GM10248 (cell line): ENCODE measurements at places on chromosomes 13 and 19.

GRCh38 chr13:67651908-67652465 lies 421.9 kb upstream of the PCDH9 start:
- DNase-seq, result no peak

GRCh38 chr13:20230913-20231838 lies 943 bp downstream of the GJB6 start:
- no peak for DNase-seq

- DNase-seq, result no peak
Measured at GRCh38 chr19:406135-406781, 2.7 kb downstream of the C2CD4C start.

- no peak for DNase-seq
Measured at GRCh38 chr13:103325672-103326071, 259.5 kb upstream of the SLC10A2 start.

DNA sequence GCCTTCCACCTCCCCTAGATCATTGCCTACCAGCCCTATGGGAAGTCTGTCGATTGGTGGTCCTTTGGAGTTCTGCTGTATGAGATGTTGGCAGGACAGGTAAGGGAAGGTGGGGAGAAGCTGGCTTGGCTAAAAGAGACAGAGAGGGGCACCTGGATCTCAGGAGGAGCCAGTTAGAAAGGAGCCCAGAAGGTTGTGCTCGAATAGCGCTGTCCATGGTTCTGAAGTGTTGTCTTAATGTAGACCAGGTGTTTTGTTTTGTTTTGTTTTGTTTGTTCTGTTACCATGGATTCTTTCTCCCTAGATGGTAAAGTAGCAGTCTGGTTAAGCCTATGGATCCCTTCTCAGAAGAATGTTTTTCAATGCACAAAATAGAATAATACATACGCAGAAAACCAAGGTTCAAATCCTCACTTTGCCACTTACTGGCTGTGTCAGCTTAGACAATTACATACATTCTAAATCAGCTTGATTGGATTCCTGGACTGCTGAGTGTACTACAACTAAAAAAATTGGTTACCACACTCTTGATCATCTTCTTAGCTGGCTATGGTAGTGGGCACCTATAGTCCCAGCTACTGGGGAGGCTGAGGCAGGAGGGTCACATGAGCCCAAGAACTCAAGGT lies 5.9 kb upstream of the CACNG7 start:
- DNase-seq, result no peak

GRCh38 chr19:577439-578392 lies 5.3 kb downstream of the BSG start:
- DNase-seq, result no peak

DNA sequence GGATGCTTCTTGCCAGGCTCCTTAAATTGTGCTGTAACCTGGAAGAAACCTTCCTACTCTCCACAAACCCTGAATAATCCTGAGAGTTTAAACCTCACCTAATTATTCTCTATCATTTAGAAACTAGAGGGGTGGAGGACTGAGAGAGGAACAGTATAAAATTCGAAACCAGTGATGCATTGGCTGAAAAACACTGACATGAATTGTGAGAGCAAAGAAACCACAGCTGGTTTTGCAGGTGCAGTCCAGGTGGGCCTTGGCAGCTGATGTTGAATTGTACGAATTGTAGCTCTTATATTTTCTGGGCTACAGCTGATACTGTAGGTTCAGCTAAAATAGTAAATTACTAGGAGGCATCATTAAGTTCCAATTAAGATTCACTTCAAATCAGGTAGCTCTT lies 227.0 kb upstream of the SLITRK5 start:
- no peak for DNase-seq

- DNase-seq, result no peak
Measured at GRCh38 chr19:30968210-30968609, 381.0 kb downstream of the TSHZ3 start.

GRCh38 chr19:57334191-57334590 lies 13.9 kb downstream of the ZNF543 start:
- DNase-seq, result no peak

DNA sequence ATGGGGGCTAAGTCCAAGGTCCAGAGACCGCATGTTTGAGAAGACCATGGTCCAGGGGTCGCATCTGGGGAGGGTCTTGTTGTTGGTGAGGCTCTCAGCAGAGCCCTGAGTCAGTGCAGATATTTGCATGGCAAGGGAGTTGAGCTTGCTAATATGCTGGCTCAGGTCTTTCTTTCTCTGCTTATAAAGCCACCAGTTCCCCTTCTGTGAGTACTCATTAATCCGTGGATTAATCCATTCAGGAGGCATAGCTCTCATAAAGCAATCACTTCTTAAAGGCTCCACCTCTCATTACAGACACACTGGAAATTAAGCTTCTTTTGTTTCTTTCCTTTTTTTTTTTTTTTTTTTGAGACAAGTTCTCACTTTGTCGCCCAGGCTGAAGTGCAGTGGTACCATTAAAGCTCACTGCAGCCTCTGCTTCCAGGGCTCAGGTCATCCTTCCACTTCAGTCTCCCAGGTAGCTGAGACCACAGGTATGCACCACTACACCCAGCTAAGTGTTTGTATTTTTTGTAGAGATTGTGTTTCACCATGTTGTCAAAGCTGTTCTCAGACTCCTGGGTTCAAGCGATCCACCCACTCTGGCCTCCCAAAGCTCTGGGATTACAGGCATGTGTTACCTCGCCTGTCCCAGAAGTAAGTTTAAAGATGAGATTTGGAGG lies 216.4 kb downstream of the SLITRK5 start:
- no peak for DNase-seq

DNA sequence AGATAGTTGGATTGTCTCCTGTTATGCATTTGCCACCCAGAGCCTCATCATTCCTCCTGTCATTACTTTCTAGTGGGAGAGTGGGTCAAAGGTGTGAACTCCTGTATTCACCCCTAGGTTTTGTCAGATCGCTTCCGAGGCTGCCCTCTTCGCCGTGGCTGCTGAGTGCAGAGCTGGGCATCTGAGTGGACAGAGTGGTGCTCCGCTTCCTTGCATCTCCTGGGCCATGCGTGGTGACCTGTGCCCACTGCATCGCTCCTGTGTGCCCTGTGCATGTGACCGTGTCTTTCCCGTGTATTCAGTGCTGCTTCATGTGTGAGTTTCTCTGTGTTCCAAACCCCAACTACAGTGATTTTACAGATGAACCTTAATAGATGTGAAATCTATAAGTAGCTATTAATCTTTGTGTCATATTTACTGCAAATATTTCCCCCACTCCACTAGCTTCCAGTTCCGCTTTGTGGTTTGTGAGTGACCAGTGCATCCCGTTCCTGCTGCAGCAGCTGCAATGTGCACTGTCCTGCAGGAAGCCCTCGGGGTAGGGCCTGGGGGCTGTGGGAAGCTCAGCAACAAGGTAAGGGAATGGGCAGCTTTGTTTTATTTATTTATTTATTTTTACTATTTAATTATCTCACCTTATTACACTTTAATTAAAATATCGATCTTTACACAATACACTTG lies 53.1 kb downstream of the C13orf46 start:
- no peak for DNase-seq
